Mesendoderm (in vitro differentiated cells): ENCODE measurements at places on chromosomes 1 and 21.

DNA sequence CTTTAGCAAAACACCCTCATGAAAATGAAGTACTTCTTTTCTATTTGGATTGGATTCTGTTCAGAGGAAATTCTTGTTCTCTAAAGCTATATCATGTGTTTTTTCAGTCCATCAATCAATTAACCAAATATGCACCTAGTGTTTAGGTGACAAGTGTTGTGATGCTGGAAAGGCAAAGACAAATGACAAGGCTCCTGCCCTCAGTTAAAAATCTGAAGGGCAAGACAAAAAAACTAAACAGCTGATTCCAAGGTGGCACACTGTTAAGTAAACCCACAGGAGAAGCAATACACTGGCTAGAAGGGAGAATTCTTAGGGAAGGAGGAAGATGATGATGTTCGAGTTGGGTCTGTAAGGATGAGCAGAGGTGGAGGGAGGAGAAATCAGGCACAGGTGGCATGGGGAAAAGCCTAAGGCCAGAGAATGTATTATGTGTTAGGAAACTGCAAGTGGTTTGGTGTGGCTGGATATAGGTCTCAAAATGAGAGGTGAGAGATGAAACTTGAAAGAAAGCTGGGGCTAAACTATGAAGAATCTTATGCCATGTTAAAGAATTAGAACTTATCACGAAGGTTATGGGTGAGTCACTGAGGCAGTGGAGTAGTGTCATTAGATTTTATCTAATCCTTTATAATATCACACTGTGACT is 51.8 kb upstream of the GFI1 start:
- no peak for DNase-seq

- no peak for DNase-seq
These were observed 5.1 kb upstream of the ANGPTL1 start for GRCh38 chr1:178875936-178876335.

DNA sequence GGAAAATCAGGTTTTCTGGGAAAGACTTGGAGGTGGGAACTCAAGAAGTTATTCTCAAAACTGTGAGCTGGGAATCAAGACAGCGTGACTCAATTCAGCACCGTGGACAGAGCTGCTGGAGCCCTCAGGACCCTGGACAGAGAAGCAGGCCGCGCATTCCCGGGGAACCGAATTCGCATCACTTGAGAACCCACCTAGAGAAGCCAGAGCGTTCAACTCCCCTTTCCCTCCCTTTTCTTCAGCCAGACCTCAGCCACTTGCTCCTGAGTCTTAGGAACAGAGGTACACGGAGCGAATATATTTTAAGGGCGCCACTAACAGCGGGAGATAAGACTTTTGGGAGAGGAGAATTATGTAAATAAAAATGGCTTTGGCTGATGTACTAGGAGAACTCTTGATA is 2.0 kb upstream of the LIN28A start:
- peak; percentile 89 for DNase-seq

- DNase-seq, result no peak
These were observed 220.2 kb downstream of the DUSP10 start for GRCh38 chr1:221521686-221522085.

- no peak for DNase-seq
These were observed 653 bp upstream of the IFFO2 start for GRCh38 chr1:18957136-18957521.

- no peak for DNase-seq
These were observed 16.7 kb downstream of the PCSK9 start for GRCh38 chr1:55055951-55056631.

- DNase-seq, result no peak
These were observed 5.8 kb downstream of the KISS1 start for GRCh38 chr1:204190212-204191211.

DNA sequence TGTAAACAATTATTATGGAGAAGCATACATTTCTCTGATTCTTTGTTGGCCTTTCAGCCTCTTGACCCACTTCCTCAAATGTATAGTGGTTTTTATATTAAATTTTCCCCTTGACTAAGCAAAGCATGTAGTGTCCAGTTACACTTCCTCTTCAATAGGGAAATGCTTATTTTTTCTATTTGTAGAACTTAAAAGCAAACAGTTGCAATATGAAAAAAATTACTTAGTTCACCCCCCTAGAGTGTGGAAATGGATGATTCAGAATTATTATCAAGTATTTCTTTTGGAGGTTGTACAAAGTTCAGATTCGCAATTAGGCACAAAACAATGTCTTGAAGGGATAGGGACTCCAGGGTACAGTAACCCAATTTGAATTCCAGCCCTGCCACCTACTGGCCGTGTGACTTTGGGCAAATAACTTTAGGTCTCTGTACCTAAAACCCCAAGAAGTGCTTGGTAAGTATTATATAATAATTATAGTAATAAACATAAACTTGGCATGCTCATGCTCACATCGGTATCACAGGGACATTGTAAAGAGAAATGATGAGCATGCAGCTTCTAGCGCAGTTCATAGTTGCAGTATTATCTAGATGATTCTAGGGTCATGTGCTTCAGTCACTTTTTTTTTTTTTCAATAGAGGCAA is 28.6 kb upstream of the IFNGR2 start:
- peak; percentile 48 for DNase-seq

GRCh38 chr1:95126366-95126765 is 9.2 kb downstream of the TLCD4 start:
- no peak for DNase-seq

DNA sequence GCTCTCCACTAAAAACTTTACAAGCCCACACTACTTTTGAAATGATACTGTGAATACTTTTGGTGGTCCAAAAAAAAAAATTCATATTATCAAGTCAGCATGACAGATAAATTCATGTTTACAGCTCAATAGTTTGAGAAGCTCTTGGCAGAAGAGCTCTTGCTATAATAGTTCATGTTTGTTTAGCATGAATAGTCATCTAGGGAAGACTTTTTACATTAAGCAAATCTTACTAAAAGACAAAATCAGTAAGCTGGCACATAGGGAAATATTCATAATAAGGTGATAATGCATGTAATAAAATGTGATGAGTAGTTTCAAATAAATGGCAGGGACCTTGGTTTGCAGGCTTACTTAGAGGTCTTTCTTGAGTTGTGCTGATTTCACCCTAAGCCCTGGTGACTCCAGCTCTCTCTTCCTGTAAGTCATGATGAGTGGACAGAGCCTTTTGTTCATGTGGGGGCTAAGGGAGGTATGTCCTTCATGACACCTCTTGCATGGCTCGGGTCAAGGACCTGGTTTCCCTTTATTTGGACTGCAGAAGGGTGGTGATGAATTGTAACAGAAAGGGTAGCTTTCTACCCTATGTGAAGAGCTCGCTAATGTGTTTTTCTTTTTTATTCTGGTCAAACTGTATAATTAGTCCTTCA is 166.7 kb downstream of the GABPA start:
- DNase-seq, result no peak

DNA sequence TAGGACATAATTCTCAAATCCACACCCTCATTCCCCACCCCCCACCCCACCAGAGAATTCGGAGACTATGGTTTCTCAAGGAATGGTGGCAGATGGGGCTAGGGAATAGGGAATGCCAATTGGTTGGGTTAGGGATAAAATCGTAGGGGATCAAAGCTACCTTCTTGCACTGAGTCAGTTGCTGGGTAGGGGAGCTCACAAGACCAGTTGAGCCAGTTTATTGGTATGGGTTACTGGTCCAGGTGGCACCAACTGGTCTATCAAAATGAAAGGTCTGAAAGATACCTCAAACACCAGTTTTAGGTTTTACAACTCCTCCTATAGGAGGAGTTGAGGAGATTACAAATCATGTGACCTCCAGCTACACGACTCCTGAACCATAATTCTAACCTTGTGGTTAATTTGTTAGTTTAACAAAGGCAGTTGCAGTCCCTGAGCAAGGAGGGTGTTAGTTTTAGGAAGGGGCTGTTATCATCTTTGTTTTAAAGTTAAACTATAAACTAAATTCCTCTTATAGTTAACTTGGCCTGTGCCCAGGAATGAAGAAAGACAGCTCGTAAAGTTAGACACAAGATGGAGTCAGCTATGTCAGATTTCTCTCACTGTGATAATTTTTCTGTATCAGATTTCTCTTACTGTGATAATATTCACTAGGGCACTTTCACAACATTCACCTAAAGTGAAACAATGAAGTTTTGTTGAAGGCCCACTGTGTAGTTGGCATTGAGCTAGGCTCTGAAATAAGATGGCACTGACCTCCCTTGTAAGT is 2.5 kb downstream of the SHISAL2A start:
- peak; percentile 60 for DNase-seq

- peak; percentile 68 for DNase-seq
These were observed 27.6 kb downstream of the INPP5B start for GRCh38 chr1:37919277-37919676.

DNA sequence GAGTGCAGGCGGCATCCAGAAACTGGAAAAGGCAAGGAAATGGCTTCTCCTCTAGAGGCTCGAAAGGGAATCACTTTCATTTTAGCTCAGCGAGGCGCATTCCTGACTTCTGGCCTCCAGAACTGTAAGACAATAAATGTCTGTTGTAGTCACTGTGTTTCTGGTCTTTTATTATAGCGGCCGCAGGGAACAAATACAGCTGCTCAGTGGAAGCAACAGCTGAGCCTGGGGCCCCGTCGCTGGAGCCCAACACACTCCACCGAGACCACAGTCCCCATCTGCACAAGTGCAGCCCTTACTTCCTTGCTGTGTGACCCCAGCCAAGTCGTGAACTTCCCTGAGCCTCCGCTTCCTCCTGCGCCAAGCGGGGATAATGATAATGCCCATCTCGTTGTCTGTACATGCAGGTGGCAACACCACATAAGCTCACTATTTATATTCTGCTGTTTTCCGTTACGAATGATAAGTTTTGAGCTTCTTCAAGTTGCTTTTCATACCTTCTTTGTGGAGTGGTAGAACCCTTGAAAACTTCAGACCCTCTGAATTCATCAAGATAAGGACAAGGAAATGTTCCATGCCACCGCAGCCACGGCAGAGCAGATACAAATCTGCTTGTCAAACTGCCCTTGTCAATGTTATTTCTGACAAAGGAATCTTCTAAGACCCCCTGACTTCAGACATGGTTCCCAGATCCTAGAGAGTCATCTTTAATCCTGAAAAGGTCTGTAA is 3.2 kb upstream of the LAPTM5 start:
- DNase-seq, result no peak

DNA sequence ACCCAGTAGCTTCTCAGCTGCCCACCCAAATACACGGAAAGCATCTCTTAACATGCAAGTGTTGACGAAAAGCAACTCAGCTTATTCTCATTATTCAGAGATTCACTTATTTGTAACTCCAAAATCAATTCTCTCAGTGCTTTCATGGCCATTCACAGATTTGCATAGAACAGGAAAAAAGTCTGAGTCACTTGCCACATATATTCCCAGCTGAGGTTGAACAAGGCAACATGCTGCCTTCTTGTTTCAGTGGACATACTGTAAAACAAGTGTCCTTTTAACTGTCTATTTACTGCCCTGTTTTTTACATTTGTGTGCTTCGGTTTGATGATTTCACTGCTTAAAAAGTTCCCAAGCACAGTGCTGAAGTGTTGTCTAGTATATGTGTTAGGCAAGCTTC is 273.0 kb downstream of the LTN1 start:
- no peak for DNase-seq

- DNase-seq, result no peak
These were observed 594.1 kb downstream of the PTPRU start for GRCh38 chr1:29830383-29830782.

DNA sequence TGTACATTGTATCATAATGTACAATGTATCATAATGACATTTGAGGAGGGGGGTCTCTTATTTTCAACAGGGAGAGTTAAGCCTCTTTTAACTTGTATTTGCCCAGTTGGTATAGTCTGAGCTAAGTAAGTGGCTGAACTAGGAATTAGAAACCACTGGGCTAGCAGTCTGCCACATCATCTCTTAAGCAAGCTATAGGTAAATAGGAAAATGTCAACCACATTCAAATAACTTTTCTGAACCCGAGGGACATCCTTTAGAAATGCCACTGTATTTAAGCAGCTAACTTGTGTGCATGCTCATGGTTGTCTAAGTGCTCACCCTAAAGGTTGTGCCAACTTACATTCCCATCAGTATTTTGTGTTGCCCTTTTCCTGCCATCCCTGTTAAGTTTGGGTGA is 35.5 kb upstream of the ASB17 start:
- DNase-seq, result no peak

GRCh38 chr1:153260585-153261280 is 1.2 kb downstream of the LORICRIN start:
- DNase-seq, result peak; percentile 29

DNA sequence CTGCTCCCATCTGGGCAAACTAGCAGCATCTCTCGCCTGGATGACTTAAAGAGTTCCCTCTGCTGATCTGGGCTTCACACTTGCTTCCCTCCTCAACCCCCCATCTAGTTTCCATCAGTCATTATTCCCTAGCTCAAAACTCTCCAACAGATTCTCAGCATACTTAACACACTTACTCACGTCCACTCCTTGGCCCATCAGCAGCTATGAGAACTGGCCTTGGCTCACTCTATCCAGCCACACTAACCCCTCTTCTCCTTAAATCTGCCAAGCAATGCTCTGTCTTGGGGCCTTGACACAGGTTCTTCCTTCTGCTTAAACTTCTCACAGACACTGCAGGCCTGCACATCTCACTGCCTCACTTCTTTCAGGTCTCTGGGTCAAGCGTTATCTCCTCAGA is 41.6 kb downstream of the GNG12 start:
- peak; percentile 80 for DNase-seq

- no peak for DNase-seq
These were observed 5.3 kb downstream of the SSU72 start for GRCh38 chr1:1569341-1569740.

GRCh38 chr1:100717218-100717617 is 2.3 kb upstream of the VCAM1 start:
- no peak for DNase-seq
